ENCODE measurements at places on chromosomes 1 and 21.

GRCh38 chr1:40736085-40736531 is 44.6 kb downstream of the NFYC start:
- no peak for DNase-seq

- no peak for DNase-seq
Measured at GRCh38 chr1:90959352-90960206, 62.3 kb downstream of the ZNF644 start.

DNA sequence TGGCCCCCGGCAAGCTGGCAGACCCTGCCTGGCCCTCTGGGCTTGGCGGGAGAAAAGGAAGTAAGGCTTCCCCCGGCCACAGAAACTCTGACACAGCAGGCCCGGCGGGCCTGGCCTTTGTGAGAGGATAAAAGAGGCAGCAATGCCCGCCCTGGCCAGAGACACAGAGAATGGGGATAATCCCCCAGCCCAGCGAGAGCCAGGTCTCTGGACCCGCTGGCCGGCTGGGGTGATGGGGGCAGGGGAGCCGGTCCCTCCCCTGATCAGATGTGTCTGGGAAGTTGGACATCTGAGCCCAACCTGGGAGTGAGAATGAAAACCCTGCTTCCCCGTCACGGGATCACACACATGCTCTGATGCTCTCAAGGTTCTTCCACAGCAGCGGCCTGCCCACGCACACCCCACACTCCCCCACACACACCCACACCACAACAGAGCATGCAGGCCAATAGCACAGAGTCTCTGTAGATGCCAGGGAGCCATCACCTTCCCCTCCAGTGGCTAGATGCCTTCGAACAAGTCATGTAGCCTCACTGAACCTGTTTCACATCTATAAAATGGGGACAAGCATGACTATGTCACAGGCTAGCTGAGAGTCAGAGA is 4.2 kb downstream of the RSPO1 start:
- no peak for DNase-seq

- peak; percentile 28 for DNase-seq
Measured at GRCh38 chr1:85274969-85275453, 1.4 kb downstream of the BCL10 start.

DNA sequence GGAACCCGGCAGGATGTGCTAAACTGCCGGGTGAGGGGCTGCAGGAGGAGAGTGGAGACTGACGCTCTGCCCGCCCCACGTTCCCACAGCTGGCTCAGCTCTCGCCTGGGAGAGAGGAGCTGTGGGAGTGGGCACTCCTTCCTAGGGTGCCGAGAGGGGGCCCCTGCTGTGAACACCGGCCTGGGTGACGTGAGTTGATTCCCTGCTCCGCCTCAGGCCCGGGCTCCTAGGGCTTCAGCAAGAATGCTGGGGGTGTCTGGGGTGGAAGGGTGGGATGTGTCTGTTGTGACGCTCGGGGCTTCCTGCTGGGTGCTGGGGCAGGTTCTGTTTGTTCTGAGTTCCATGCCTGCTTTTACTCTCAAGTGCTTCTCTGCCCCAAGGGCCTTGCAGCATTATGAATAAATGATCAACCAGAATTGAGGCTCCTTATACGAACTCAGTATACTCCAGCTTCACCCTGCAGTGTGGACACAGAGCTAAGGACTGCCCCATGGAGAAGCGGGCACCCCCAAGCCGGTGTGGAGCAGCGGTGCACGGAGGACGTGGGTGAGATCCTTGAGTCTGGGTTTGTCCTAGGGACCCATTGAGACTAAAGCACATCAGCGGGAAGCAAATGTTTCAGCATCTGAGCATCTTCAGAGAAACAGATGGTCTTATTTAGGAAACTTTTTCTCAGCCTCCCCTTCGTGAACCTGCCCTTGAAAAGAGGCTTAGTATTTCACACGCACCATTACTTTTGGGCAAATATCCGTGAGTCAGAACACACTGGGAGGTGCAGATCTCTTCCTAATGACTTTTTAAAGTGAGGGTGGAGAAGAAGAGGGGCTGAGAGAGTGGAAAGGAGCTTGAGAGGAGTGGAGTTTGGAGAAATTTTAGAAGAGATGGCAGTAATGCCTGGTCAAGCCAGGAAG is 41.7 kb downstream of the SYT6 start:
- DNase-seq: no peak

DNA sequence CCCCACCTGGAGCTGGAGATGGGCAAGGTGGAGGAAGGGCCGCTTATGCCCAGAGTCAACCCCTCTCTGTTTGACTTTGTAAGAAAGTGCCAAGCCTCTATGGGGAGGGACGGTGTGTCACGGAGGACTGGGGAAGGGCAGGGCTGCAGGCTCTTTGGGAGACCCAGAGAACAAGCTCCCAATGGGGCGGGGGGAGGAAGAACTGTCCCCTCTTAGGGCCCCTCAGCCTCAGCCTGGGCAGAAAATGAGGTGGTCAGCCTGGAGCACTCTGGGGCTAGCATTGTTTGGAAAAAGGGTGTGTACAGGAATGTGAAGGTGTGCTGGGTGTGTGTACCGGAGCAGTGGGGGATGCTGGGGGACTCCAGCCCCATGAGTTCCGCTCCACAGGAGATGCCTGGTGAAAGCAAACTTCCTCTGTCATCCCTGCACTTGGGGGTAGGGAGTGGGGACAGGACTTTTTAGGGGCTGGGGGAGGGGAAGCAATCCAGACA is 1.2 kb upstream of the INAVA start:
- peak; percentile 34 for DNase-seq

- DNase-seq: no peak
Measured at GRCh38 chr1:217528271-217528670, 102.6 kb downstream of the GPATCH2 start.

- no peak for DNase-seq
Measured at GRCh38 chr21:41387824-41388223, 26.0 kb downstream of the MX2 start.

DNA sequence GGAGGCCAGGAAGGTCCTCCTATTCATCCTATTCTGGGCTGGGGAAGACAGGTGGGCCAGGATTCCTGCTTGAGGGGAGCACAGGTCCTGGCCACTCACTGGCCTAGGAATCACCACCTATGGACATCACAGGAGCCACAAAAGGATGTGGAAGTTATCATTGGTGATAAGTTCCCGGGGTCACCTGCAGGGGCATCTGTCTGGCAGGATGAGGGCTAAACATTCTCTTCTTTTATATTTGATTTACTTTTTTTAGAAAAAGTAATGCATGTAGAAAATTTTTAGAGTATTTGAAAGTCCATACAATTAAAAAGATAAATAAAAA is 33.2 kb upstream of the KIAA0040 start:
- DNase-seq: no peak

- no peak for DNase-seq
Measured at GRCh38 chr1:36882536-36883285, 151.6 kb downstream of the GRIK3 start.

GRCh38 chr1:68615312-68615711 is 118.4 kb upstream of the DEPDC1 start:
- no peak for DNase-seq

GRCh38 chr1:41590331-41590730 is 105.8 kb upstream of the EDN2 start:
- DNase-seq: no peak

- DNase-seq: no peak
Measured at GRCh38 chr1:84148758-84149157, 4.7 kb downstream of the PRKACB start.

DNA sequence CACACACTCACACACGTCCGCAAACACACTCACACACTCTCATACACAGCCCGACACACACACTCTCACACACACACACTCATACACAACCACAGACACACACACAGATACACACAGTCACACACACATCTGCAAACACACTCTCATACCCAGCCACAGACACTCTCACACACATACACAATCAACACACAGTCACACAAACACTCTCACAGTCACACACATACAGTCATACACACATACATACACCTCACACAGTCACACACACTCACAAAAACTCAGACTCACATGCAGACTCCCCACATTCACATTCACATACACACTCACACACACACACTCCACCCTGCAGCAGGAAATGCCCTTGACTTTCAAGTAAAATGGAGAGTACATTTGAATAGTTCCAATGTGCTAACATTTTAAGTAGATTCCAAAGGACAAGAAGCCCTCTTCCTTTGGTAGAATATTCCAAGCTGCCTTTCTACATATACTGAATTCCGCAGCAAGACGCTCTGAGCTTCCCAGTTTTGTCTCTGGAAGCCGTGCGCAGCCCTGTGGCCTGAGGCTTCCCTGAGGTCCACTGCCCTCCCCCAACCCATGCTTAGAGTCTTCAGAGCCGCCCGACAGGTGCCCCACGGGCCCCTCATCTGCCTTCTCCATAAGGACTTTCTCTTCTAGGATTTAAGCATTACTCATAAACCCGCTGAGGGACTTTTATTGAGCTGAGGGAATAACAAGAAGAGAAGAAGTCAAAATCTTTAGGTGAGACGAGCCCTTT is 9.7 kb downstream of the BATF3 start:
- peak; percentile 59 for DNase-seq

DNA sequence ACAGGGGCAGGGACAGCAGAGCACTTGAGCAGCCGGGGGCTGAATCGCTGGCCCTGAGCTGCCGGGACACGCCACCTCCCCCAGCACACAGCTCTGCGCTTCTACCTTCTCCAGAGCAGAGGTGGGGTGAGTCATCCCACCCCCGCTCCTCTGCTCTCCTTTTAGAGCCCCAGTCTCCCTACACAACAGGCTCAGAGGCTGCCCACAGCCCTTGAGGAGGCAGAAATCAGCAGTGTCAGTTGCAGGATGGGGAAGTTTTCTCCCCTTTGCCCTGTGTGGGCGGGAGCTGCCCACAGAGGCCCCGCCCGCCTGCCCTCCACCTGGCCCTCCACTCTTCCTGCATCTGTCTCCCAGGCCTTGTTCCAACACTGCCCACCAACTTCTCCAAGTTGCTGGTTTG is 94.6 kb downstream of the STUM start:
- no peak for DNase-seq

GRCh38 chr1:55310505-55310971 is 95.4 kb upstream of the USP24 start:
- DNase-seq: no peak

- DNase-seq: no peak
Measured at GRCh38 chr1:56525489-56526041, 53.8 kb downstream of the PLPP3 start.

- peak; percentile 22 for DNase-seq
Measured at GRCh38 chr1:44672961-44673674, 1.2 kb downstream of the TMEM53 start.

GRCh38 chr1:17194133-17194475 is 10.8 kb upstream of the PADI1 start:
- DNase-seq: no peak

DNA sequence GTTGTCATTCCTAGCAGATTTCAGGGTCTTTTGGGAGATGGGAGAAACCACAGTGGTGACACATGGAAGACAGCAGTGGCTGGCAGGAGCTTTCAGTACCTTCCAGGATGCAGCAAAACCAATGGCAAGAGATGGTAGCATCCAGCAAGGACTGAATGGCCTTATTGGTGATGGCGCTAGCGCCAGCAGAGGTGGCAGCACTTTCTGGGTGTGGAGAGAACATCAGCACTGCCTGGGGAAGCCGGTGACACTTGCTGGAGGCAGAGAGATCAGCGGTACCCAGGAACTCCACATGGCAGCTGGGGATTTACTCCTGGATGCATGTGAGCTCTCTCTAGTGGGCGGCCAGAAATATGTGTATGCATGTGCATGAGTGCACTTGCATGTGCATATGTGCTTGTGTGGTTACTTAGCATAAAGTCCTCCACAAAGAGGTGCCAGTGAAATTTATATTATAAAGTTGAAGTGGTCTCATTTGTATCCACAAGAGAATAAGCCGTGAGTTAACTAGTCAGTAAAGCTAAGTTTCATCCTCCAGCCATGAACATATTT is 364.7 kb downstream of the LMX1A start:
- no peak for DNase-seq

DNA sequence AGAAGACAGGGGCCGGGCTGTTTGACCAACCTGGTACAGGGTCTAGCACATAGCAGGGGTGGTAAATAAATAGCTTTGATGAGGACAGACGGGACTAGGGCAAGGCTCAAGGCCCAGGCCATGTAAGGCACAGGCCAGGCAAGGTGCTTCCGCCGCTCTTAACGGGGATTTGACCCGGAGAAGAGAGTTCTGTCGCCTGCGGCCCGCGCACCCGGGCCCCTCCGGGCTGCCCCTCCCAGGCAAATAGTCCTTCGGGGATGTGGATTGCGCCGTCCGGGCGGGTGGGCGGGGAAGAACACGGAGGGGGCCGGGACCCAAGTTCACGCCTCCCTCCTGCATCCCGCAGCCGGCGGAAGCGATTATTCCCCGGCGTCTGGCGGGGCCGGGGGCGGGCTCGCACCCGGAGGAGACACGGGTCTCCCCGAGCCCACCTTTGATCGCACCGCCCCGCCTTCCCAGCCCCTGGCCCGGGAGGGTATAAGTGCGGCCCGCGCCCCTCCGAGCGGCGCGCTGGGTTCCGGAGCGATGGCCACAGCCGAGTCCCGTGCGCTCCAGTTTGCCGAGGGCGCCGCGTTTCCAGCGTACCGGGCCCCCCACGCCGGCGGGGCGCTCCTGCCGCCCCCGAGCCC is at the start of gene MIXL1:
Gene MIXL1 (plus strand): TSS at position 508 of the 629 bp plus-strand sequence. CDS start 18 bp downstream, at position 526.
- peak; percentile 25 for DNase-seq

DNA sequence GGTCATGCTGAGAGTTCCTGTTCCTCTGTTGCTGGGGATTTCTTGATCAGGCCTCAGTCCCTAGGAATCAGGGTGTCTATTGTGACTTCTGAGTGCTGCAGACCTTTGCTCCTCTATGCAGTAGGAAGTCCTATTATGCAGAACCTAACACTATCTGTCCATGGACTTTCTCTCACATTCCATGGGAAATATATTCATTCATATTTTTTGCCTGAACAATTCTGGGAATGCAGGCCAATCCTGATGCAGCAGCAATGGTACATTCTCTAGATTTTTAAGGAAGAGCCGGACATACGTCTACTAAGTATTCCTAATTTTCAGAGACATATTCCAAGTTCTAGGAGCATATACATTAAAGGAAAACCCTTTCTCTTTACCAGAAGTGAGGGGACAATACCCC is 61.1 kb upstream of the C1orf87 start:
- no peak for DNase-seq

DNA sequence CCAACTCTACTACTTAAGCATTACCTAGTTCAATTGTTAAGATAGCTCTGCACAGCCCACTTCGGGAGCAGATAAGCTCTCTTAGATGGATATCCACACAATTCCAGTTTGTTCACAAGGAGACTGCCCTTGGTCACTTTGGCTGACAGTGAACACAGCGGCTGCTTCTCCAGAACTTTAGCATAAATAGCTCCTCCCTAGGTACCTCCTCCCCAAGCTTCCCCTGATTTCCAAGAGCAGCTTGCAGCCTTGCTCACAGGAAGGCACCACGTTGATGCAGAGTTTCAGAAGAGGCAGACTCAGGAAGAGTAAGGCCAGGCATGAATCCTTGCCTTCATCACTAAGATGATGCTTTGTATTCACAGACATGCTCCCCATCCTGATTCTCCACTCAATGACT is 24.7 kb downstream of the TFF3 start:
- DNase-seq: no peak

GRCh38 chr1:230925608-230926007 is 53.1 kb downstream of the TTC13 start:
- DNase-seq: no peak
